MM.1S (cell line): ENCODE measurements at places on chromosomes 3 and 15.
A peak's percentile ranks its signal among the peaks of the same experiment; 100 is the strongest.

DNA sequence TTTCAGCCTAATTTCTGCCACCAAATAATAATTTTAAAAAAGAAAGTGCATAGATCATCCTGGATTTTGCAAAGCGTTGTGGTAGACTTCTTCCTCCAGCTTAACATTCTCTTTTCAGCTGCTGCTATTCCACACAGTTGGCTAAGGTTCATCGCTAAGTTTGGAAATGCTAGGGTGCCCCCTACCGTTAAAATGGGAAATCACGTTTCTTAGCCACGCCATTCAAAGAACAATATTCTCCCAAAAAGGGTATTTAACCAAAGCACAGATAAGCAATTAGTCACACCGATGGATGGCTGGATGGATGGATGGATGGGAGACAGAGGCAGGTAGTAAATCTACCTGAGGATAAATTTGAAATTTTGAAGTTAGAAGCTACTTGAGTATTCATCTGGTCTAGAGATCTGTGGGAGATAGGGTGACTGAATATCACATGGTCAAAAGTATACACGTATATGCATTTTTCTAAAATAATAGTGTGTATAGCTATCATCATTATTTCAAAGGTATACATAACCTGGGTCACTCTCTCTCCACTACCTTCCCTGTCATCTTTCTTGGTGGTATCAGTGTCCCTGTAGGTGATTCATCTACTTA lies 67.2 kb downstream of the EFHB start:
- no peaks in the 10 kb centered on the region for H3K27me3 ChIP-seq
- no peak overlapping the region for H3K27ac ChIP-seq
- no peaks in the 10 kb centered on the region for H3K36me3 ChIP-seq
- no peaks in the 10 kb centered on the region for H3K4me1 ChIP-seq
- no peak overlapping the region for H3K4me3 ChIP-seq
- peak; percentile 61 for DNase-seq

- H3K4me1 ChIP-seq, result no peaks in the 10 kb centered on the region
- no peak overlapping the region for H3K27ac ChIP-seq
- peak; percentile 48 for DNase-seq
- no peak overlapping the region for H3K4me3 ChIP-seq
- H3K36me3 ChIP-seq, result no peaks in the 10 kb centered on the region
Observed at GRCh38 chr3:168865022-168865551, 769.4 kb upstream of the GOLIM4 start.

GRCh38 chr3:193776626-193777358 lies 183.8 kb downstream of the OPA1 start:
- H3K27ac ChIP-seq, result no peak overlapping the region
- H3K4me1 ChIP-seq, result peaks cover 13% of the 10 kb centered on the region; the same call in 1 of the 2 replicates
- H3K36me3 ChIP-seq, result no peaks in the 10 kb centered on the region
- peak; percentile 21 for DNase-seq
- no peak overlapping the region for H3K4me3 ChIP-seq
- no peaks in the 10 kb centered on the region for H3K27me3 ChIP-seq

DNA sequence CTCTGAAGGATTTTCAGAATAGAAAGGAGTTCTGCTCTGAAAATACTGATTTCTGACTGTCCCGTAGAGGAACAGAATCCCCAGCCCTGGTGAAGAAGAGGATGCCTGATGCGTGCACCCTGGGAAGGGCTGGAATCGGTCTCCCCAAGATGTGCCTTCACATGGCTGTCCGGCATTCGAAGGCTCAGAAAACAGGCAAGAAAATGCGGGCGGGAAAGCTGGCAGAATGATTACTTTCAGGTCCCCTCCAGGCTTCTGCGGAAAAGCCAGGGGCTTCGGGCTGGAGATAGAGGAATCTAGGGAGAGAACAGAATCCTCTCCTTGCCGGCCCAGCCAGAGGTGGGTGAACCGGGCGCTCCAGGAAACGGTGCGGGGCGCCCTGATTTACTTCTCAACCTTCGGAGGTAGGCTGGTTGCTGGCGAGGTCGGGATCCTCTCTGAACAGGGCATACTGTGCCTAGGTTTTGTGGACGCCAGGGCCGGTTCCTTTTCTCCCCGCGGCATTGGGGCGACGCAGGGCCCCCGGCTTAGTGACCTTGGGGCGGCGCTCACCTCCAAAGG lies 2.5 kb downstream of the FOXL2NB start:
- no peaks in the 10 kb centered on the region for H3K36me3 ChIP-seq
- no peak overlapping the region for H3K4me3 ChIP-seq
- no peak overlapping the region for H3K27ac ChIP-seq

DNA sequence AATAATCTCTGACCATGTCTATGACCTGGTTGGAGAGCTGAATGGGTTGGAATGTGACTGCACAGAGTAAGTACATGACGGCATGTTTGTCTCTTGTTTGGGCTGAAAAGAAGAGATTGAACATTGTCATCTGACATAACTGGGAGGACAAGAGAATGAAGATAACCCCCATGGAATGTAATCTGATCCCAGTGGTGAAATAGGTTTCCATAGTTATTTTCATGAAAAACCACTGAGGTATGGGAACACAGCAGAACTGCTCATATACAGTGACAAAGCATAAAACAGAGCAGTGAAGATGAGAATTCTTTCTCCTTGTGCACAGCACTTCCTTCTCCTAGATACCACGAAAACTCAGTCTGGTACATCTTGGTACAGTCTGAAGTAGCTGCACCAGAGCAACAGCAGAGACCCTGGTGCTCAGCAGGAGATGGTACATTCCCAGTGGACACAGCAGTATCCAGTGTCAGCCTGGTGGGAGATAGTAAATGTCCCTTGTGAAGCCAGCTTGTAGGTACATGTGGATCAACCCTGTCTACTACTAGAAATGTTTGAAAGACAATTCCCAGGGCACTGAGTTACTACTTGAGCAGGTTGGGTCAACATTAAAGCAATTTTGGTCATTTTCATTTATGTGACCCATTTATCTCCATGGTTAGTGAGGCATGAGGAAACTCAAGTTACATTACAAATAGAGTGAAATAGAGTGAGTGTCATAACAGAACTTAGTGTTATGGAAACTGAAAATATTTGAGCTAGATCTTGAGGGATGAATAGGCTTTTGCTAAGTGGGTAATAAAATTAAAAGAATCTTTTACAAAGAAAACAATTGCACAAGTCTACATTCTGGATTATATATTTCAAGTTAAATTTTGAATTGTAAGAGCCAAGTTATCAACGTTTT lies 178.3 kb downstream of the SUCNR1 start:
- H3K4me1 ChIP-seq, result no peaks in the 10 kb centered on the region
- H3K36me3 ChIP-seq, result no peaks in the 10 kb centered on the region
- H3K27me3 ChIP-seq, result no peaks in the 10 kb centered on the region
- H3K27ac ChIP-seq, result no peak overlapping the region
- no peak for DNase-seq

GRCh38 chr3:46146548-46146947 lies 61.6 kb downstream of the CCR1 start:
- H3K4me3 ChIP-seq, result no peak overlapping the region
- H3K4me1 ChIP-seq, result no peaks in the 10 kb centered on the region
- H3K36me3 ChIP-seq, result no peaks in the 10 kb centered on the region
- H3K27me3 ChIP-seq, result no peaks in the 10 kb centered on the region
- H3K27ac ChIP-seq, result no peak overlapping the region
- no peak for DNase-seq

DNA sequence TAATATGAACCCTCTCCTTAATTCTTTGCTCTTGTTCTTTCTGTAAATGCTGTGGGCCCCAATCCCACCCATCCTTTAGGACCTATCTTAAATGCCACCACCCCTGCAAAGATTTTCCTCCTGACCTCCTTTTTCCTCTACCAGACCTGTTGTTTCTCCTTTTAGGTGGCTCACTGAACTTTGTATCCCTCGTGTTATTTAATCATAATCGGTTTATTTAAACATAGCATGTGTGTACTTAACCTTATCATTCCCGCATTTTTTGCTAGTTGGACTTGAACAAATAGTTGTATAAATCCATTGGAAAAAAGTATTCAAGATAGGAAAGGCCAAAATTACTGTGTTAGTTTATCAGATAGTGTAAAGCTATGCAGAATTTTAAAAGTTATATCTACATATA lies 988 bp upstream of the NFKBIZ start:
- H3K27me3 ChIP-seq, result no peaks in the 10 kb centered on the region
- H3K4me1 ChIP-seq, result peaks cover 14% of the 10 kb centered on the region
- H3K4me3 ChIP-seq, result peak overlapping the region; percentile 92
- DNase-seq, result no peak

DNA sequence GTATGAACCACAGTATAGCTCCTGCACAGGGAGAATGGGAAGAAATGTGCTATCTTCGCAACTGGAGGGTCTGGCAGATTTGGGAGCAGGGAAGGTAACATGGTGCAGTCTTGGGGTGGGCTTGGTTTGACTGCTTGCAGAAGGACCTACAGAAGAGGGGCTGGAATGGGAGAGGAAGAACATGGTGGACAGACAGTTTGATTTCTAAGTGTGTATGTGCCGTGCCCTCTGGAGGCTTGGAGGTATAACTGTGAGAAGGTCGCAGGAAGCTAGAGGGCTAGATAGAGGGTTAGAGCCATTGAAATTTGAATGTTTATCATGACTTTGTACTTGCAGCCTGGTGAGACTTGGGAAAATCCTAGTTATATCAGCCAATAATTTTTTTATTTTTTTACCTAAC lies 169.2 kb downstream of the SQOR start:
- peaks cover 3% of the 10 kb centered on the region; the same call in 1 of the 2 replicates for H3K4me1 ChIP-seq
- no peak overlapping the region for H3K27ac ChIP-seq
- H3K36me3 ChIP-seq, result no peaks in the 10 kb centered on the region
- no peak for DNase-seq
- no peaks in the 10 kb centered on the region for H3K27me3 ChIP-seq
